ENCODE measurements at places on chromosomes 7 and 10.

DNA sequence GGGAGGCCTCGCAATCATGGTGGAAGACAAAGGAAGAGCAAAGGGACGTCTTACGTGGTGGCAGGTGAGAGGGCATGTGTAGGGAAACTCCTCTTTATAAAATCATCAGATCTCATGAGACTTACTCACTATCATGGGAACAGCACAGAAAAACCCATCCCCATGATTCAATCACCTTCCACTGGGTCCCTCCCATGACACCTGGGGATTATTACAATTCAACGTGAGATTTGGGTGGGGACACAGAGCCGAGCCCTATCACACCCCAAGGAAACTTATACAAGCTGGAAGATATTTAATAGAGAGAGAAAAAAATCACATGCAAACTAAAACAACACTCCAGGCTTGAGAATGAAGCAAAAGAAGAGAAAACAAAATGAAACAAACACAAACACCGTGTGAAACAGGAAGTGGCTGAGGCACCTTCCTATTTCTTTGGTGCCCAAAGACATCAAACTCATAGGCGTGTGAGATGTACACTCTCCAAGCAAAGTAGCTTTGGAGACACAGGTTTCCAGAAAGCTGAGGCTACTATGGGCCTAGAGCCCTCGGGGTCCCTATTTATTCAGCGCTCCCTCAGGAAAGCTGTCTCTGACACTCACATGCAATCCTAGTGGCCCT is 97.2 kb downstream of the PRKCQ start:
- no peak for DNase-seq

- DNase-seq: no peak
Observed at GRCh38 chr7:46230990-46231305, 309.9 kb upstream of the IGFBP3 start.

DNA sequence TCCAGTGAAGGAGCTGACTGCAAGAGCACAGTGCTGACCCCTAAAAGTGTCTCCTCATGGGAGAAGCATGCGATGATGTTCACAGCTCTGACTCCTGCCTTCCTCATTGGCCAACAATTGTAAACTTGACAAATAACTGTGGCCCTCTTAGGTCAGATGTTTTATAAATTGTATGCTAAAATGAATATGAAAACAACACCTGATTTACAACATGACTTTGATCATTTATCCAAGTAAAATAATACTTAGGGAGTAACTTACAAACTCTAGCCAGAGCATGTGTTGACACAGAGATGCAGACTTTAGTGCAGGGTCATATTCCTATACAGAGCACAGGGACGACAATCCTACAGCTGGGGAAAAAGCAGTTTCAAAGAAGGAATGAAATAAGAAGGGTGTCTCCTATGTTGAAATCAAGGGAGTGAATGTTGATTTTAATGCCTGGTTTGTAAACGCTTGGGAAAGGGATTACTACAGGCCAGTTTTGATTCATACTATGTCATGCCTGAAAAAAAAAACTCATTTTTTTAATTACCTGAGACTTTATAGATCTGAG is 391.4 kb upstream of the AKR1E2 start:
- DNase-seq: no peak

- no peak for DNase-seq
Observed at GRCh38 chr10:131777921-131778320, 122.9 kb upstream of the PPP2R2D start.

DNA sequence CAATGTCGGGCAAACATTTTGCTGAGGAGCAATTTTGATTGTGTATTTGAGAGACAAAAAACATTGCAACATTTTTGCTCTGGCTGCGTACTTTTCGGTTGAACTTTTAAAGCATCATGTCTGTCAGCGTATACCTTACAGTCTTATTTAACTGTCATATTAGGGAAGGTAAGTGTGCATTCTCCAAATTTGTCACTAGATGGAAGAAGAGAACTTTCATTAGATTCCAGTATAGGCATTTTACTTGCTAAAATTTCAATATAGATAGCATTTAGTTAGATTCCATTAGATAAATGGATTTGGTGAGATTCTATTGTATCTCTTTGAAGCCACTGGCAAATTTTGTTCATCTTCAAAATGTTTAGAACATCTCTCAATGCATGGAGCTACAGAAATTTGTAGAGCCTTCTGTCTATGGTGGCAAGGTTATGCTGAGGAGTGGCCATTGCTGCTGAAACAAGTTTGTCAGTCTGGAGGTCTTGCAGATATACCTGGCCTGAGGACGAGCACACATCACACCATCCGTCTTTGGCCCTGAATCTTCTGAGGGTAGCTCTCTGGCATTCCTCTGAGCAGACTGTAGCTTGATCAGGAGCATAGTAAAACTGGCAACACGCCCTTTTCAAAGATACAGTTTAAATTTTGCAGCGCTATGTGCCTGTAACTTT is 437.5 kb upstream of the MBL2 start:
- no peak for DNase-seq

DNA sequence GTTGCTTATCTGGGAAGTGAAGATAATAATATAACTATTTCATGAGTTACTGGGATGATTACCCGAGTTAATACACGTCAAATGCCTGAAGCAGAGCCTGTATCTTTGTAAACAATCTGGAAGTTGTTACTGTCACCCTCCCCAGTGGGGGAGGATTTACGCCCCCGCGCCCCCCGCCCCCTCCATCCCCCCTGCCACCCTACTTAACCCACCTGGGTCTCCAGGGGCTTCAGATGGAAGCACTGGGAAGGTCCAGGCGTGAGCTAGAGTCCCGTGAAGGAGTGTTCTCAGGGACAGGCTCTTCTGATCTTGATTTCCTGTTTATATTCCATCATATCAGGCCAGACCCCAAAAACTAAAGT is 691 bp upstream of the PPA1 start:
- no peak for DNase-seq

GRCh38 chr10:58275908-58276307 is 6.9 kb downstream of the CISD1 start:
- no peak for DNase-seq

GRCh38 chr7:79454361-79454960 is 994 bp upstream of the MAGI2 start:
- no peak for DNase-seq

DNA sequence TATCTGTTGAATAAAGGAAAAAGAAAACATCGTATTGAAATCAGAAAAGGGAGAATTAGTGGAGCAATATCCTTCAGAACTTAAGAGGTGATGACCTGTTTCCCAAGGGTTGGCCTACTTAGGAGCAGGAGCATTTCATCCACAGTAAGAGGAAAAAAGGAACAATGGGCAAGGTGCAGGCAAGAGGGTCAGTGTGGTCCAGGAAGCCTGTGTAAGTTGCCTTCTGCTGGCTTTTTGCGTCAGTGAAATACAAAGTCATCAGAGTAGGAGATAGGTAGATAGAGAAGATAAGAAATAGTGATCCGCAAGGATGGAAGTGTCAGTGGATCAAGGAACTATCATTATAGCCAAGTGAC is 5.4 kb upstream of the ANKRD7 start:
- DNase-seq: no peak

- no peak for DNase-seq
Observed at GRCh38 chr10:83545901-83546391, 593.4 kb upstream of the GHITM start.

- no peak for DNase-seq
Observed at GRCh38 chr7:42080841-42081586, 156.0 kb downstream of the GLI3 start.

DNA sequence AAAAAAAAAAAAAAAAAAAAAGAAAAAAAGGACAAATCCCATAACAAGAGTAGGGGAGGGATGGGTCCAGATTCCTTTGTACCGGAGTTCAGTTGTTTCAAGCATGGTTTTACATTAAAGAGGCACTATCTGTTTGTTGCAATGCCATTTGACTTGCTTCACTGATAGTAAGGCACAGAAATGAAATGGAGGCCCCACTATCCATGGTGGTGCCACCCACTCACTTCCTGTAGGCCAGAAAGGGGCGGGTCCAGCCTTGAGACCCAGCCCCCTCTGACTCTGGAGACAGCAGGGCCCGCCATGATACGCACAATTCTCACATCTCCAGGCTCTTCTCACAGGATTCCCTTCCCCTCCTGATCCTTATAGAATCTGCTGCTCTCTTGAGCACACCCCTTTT is 100.0 kb downstream of the CLEC2L start:
- no peak for DNase-seq

DNA sequence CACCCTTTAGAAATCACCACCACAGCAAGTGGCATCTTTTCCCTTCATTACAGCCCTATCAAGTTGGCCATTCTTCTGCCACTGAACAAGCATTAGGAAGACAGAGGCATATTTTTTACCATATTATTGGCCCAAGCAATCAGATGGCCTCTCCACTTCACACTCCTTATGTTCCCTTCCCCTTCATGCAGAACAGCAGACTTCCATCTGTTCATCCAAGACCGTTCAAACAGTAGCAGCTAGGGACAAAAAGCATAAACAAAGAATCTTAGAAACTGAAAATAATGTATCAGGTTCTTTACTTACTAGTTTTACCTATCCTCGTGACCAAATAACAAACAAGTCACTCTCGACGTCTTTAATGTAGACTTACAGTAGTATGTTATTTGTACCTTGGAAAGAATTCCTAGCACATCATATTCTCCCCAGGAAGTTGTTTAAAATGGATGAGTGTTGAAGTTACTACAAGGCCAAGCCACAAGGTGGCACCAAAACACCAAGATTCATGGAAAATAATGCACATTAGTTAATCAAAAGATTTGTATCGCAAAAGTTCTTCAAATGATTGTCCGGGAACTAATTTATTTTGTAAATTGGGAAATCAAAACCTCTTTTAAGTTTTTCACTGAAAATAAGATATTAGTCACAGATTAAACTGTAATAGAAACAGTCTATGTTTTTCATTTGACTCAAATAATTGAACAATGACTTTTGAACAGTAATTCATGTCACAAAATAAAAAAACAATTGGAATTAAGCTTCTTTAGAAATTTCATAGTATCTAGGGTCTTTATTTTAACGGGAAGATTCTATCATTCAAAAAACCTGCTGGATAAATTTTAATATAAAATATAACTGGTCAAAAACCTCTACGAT is 112.1 kb downstream of the VPS41 start:
- DNase-seq: peak; percentile 22

GRCh38 chr10:132721725-132722124 is 64.2 kb downstream of the NKX6-2 start:
- DNase-seq: no peak

- no peak for DNase-seq
Observed at GRCh38 chr7:130379921-130380860, at the start of gene CPA1. Gene CPA1, plus strand, starts transcription at chr7:130380494. Its CDS starts 27 bp downstream, at chr7:130380521.

DNA sequence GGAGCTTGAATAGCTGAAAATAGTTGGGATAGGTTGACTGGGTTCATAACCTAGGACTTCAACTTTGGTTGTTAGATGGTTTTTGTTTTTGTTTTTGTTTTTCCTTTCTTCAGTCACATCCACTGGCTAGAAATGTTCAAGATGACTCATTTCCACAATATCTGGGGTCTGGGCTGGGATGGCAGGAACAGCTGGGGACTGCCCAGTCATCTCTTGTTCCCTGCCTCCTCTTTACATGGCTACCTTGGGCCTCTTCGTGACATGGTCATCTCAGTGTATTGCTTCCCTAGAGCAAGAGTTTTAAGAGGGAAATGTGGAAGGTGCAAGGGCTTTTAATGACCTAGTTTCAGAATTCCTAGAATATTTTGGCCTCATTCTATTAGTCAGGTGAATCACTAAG is 915.8 kb downstream of the XPNPEP1 start:
- no peak for DNase-seq

DNA sequence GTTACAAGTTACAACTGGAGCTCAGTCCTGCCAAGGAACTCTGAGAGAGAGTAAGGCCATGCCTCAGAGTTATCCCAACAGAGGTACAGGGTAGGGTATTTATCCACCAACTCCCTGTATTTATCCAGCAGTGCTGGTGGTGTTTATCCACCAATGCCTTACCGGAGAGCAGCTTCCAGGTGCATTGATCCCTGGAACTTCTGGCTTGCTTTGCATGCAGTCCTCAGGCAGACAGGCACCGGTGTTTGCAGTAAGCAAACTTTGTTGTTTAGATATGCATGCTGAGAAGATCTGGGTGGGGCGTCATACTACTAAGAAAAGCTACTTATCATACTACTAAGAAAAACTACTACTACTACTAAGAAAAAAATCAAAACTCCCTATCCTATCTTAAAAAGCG is 92.4 kb downstream of the CYP26A1 start:
- DNase-seq: no peak

GRCh38 chr7:12866207-12866606 is 178.8 kb downstream of the ARL4A start:
- DNase-seq: no peak

All from stimulated activated CD4-positive, alpha-beta T cell treated with anti-CD3 and anti-CD28 coated beads, Interleukin-4, amount 100 ng/mL, for 48 hours (primary cell).